NCI-H1436 (cell line): ENCODE measurements at places on chromosomes 2 and 18.

DNA sequence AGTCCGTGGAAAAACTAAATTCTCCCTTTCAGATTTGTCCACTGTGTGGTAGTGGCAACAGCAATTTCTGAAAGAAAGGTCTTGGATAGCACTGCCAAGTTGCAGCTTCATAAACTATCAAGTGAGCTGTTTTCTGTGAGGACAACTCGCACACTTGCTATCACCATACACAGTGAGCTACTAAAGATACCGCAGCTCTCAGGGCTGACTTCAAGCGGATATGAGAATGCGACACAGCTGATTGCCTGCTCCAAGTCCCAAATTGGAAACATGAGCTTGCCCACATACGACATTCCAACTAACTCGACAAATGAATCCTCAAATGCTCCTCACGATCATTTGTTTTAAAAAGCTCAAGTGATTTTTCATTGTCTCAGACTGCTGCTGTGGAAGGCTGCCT, 46.2 kb downstream of the E2F6 start:
- DNase-seq = no peak

- no peak for DNase-seq
Observed at GRCh38 chr18:71939483-71939882, 604.7 kb downstream of the CBLN2 start.

DNA sequence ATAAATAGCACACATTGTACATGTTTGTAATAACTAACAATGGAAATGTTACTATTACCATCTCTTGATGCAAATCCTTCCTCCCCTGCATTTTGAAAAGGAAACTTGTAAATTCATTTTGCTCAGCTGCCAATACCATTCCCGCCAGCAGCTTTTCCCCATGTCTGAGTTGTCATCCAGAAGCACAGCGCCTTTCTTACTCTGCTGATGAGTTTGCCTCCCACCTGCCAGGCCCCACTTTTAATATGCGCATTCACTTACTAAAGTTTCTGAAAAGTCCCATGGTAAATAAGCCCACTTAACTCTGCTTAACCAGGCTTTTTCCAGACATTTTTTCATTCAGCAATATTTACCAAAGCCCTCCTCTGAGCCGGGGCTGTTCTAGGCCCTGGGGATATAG, 3.9 kb downstream of the CHST10 start:
- no peak for DNase-seq

DNA sequence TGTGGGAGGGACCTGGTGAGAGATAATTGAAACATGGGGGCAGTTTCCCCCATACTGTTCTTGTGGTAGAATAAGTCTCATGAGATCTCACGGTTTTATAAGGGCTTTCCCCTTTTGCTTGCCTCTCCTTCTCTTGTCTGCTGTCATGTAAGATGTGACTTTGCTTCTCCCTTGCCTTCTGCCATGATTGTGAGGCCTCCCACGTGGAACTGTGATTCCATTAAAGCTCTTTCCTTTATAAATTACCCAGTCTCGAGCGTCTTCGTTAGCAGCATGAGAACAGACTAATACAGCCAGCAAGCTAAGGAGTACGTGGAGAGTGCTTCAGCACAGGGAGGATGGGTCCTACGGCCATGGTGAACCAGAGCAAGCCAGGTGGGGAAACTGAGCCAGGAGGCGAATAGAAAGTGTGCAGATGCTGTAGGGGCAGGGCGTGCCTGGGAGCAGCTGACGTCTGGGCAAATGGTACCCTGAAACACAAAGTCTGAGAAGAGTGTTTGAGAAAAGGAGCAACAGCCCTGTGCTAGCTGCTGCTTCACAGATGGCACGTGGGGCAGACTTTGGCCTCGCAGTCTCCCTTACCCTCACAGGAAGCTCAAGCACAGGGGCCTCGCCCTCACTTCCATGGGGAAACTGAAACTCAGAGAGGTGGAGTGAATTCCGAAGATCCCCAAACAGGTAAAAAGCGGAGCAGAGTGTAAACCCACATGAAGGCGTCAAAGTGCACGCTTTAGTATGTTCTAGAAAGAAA, 64.2 kb downstream of the MYT1L start:
- no peak for DNase-seq

GRCh38 chr2:37301408-37301807, 23.2 kb downstream of the PRKD3 start:
- DNase-seq = no peak
